ENCODE measurements at places on chromosomes 13 and 19.

DNA sequence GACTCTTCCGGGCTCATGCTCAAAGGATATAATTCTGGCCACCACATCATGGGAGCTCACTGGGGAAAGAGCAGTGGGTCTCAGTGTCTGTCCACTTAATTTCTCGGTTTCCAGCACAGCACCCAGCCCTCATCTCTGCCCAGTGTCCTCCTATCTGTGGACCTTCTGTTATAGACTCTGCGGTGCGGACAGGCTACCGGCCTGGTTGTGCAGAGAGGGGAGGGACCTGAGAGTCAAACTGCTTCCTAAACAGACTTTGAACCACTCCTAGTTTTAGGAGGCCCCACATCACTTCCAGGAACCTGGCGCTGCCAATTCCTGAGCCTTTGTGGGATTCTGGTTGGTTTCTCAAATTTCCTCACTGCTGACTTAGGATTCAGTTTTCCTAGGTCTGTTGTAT is 59.8 kb upstream of the MED4 start:
- DNase-seq, result no peak

- DNase-seq, result no peak
These were observed 2.4 kb downstream of the RAB3D start for GRCh38 chr19:11337080-11337479.

- DNase-seq, result no peak
These were observed 350.2 kb upstream of the TSHZ3 start for GRCh38 chr19:31699421-31699820.

DNA sequence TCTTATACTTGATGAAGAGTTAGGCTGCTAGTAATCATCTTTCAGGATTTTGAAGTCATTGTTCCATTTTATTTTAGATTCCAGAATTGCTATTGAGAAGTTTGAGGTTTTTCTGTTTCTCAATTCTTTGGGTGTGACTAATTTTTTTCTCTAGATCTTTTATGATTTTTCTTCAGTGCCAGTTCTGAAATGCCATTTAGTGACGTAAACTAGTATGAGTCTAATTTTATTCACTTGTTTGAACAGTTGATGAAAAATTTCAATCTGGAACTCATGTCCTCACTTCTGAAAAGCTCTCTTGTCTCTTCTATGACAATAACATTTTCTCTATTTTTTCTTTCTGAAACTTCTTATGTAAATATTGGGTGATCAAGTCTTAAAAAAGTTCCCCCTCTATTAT is 188.5 kb upstream of the HTR2A start:
- no peak for DNase-seq

DNA sequence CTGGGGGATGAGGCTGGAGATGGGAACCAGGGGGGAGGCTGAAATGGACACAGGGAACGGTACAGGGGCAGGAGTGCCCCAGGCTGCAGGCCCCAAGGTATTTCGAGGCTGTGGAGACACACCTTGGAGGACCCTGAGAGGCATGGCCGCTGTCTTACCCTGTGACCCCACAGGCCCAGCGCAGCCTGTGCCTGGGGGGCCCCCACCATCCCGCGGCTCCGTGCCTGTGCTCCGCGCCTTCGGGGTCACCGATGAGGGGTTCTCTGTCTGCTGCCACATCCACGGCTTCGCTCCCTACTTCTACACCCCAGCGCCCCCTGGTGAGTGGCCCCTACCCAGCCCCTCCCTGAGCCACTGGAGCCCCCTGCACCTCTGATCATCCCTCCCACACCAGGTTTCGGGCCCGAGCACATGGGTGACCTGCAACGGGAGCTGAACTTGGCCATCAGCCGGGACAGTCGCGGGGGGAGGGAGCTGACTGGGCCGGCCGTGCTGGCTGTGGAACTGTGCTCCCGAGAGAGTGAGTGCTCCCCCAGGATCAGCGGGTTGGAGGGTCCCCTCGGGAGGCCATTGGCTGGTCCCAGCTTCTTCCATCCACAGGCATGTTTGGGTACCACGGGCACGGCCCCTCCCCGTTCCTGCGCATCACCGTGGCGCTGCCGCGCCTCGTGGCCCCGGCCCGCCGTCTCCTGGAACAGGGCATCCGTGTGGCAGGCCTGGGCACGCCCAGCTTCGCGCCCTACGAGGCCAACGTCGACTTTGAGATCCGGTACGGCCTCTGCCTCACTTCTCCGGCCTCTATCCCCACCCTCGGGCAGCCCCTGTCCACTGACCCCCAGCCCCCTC is 16.9 kb upstream of the SPIB start:
- no peak for DNase-seq

DNA sequence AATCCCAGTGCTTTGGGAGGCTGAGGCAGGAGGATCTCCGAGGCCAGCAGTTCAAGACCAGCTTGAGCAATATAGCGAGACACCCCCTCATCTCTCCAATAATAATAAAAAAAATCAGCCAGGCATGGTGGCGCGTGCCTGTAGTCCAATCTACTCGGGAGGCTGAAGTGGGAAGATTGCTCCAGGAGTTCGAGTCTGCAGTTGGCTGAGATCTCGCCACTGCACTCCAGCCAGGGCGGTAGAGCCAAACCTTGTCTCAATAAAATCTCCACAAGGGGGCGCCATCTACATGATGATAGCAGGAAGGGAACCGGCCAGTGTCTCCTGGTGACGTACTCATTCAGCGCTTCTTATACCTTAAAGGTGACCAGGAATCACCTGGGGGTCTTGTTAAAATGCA is 13.6 kb upstream of the C5AR1 start:
- peak; percentile 60 for DNase-seq

DNA sequence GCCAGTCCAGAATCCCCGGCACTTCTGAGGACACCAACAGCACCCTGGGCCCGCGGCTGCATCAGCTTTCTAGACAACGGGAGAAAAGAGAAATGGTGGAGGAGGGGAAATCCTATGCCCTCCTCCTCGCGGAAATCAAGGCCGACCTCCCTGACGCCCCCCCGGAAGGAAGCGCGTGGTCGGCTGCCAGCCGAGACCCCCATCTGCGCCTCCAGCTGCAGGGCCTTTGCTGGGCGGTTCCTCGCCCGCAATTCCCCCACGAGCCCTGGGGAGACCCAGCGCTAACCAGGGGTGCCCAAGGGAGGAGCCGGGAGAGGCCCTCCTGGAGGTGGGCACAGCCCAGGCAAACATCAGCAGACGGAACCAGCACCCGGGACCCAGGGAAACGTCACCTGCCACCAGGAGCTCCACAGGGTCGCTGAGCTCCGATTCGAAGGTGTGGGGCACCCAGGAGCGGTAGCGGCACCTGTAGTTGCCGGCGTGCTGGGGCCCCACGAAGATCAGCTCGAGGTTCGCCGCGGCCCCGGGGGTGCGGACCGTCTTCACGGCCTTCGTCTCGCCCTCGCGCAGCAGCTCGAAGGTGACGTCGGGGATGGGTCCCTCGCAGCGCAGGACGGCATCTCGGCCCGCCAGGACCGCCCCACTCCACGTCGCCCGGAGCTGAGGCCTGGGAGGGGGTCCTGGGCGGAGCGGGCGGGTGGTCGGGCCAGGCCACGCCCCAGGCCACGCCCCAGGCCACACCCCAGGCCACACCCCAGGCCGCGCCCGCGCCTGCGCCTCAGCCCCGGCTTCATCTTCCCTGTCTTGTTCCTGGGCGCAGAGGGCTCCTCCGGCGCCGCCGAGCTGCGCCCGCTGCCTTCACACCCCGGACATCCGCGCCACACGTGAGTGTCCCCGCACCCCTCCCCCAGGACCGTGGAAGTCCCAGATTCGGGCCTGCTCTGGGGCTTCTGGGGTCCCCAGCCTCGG is 6.0 kb downstream of the A1BG start:
- peak; percentile 63 for DNase-seq

GRCh38 chr19:6632002-6632621 is 37.8 kb downstream of the TNFSF14 start:
- DNase-seq, result peak; percentile 62

GRCh38 chr13:89205856-89206520 is 1534.8 kb downstream of the SLITRK5 start:
- no peak for DNase-seq

DNA sequence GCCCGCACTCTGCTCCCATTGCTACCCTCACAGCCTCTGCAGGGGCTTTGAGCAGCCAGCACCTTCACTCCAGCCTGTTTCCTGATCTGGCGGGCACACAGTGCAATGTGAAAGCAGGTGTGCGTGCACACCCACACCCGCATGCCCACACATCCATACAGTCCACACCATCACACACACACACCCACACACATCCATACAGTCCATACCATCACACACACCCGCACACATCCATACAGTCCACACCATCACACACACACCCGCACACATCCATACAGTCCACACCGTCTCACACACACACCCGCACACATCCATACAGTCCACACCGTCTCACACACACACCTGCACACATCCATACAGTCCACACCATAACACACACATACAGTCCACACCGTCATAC is 28.0 kb downstream of the PIAS4 start:
- DNase-seq, result no peak

DNA sequence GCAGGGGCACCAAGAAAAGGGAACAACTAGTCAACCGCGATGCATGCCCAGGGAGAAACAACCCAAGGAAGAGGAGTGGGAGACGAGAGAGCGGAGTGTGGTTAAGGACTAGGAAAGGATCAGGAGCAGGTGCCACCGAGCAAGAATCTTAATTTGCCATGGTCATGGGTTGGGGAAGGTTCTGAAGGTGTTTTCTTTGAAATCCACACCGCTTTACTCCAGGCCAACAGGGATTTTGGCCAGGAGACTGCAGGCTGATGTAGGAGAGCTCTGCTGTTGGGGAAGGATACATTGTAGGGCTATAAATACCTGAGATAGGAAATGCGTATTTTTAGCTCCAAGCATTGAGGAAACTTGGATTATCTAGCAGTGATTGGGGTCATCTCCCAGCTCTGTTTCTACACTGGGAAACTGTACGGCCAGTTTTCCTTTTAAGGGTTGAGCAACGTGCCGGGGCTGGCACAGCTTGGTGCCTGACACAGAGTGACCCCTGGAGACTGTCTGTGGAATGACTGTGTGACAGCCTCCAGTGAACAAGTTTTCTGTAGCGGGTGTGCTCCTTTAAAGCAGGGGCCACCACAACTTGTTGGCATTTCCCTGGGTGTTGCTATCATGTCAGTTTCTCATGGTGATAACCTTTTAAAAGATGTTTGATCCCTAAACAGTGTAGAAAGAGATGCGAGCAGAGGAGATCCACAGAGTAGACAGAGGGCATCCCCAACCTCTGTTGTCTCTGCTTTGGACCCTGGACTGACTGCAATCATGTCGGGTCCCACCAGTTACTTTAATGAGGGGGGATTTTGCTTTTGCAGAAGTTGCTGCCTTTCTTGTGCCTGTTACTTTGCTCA is 34.3 kb downstream of the ZNF536 start:
- DNase-seq, result no peak

GRCh38 chr13:26679411-26680122 is 81.0 kb downstream of the GPR12 start:
- no peak for DNase-seq

Data from stimulated activated CD4-positive, alpha-beta T cell treated with anti-CD3 and anti-CD28 coated beads, Interleukin-4, amount 100 ng/mL, for 1 hour (primary cell).